ENCODE measurements at places on chromosomes 4 and X. TPM values are rescaled to one million over a fixed set of nuclear protein-coding genes. Genes with fewer than 3 reads are reported as not detected.

DNA sequence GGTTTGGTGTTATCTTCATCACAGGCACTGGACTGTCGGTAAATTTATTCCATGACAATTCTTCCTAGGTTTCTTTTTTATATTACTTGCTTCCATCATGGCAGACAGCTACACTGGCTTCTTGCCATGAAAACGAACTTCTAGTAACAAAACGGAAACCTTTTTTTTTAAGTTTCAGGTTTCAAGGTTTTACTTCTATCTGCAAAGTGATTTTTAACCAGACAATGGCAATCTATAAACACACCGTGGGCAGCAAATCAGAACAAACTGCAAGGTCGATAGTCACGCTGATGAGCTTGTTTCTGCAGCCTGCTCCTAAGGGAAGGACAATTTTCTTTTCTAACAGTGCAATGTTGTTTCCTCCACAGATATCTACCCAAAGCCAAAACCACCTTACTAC lies 29.9 kb downstream of the XG start:
- DNase-seq: no peak

- DNase-seq: no peak
These were observed 112.8 kb upstream of the PITX2 start for GRCh38 chr4:110735686-110736085.

DNA sequence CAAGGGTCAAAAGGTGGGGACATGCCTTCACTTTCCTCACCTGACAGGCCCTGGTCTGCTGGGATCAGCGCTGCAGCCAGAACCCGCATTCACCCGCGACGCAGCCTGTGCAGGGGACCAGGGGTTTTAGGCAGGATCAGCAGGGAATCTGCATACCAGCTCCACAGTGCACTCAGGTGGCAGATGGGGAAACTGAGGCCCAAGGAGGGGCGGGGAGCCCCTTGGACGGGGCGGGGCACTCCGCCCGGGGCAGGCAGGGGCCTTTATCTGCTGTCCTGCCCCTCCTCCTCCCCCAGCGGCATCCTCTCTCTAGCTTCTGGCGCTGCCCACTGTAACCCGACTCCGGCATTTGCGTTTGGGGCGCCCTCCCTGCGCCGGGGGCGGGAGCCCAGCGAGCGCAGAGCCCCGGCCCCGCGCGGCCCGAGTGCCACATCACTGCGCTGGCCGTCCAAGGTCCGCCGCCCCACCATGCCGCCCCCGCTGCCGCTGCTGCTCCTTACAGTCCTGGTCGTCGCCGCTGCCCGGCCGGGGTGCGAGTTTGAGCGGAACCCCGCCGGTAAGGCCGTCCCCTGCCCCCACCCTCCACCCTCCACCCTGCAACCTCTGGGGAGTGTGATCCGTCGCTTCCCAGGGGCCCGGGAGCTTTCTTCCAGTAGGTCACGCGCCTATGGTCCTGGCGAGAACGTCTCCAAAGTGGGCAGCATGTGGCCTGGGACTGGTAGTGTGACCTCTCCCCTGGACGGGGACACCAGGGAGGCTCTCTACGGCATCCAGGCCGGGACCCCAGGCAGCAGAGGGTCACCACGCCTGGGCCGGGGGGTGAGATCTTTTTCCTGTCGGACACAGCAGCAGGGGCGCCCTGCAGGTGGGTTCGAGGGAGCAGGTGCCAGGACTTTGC lies at the start of gene CPZ:
CPZ (plus strand) TSS at position 400 of the 898 bp plus-strand sequence; CDS start at position 469, 69 bp downstream.
- no peak for DNase-seq

- no peak for DNase-seq
These were observed 40.5 kb downstream of the USP38 start for GRCh38 chr4:143225167-143225566.

DNA sequence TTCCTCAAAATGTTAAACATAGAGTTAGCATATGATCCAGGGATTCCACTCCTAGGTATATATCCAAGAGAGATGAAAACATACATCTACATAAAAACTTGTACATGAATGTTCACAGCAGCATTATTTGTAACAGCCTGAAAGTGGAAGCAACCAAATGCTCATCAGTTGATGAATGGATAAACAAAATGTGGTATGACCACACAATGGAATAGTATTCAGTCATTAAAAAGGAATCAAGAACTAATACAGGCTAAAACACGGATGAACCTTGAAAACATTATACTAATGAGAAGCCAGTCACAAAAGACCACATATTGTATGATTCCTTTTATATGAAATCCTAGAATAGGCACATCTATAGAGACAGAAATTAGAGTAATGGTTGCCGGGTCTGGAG lies 42.7 kb upstream of the IQSEC2 start:
- no peak for DNase-seq

The SLC10A4 gene
- total RNA-seq: 0.13 TPM

Data from dermis microvascular lymphatic vessel endothelial cell (primary cell).